ENCODE measurements at places on chromosomes 16 and 17.

GRCh38 chr17:70636517-70637133 lies 467.3 kb downstream of the KCNJ2 start:
- DNase-seq: no peak

- peak; percentile 54 for DNase-seq
Measured at GRCh38 chr17:40582328-40582901, 17.1 kb upstream of the CCR7 start.

DNA sequence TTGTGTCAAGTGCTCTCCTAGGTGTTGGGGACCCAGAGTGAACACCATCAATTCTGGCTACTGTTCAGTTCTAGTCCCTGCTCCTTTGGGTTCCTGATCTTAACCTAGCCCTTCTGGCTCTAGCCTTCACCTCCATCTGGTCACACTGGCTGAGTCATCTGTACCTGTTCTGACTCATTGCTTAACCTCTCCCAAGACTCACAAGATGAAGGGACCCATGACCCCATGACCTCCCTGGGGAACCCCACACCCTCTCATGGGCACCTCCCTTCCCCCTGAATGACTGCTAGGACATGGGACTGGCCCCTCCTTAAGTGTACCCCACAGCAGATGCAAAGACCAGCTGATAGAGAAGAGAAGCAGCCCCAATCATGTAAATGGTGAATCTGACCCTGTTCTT lies 345.8 kb upstream of the CDH5 start:
- no peak for DNase-seq

DNA sequence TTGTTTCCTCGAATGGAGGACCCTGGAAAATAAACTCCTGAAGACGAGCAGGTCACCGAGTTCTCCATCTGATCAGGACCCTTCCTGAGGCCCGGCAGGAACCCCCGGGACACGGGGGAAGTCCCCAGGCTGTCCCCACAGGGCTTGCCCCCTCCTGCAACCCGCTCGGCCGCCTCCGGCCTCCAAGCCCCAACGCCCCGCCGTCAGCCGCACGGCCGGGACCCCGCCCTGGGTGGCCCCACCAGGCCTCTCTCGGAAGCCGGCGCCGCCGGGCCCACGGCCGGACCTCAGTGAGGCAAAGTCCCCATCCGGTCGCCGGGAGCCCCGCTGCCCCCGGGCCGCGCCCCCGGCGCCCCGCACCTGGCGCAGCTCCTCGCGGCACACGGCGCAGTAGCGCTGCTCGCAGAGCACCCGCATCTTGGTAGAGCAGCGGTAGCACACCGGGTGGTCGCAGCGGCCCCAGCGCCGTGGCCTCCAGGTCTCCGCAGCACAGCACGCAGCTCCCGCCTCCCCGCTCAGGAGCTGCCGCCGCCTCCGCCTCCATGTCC lies 383 bp downstream of the ZNF598 start:
- DNase-seq: no peak

DNA sequence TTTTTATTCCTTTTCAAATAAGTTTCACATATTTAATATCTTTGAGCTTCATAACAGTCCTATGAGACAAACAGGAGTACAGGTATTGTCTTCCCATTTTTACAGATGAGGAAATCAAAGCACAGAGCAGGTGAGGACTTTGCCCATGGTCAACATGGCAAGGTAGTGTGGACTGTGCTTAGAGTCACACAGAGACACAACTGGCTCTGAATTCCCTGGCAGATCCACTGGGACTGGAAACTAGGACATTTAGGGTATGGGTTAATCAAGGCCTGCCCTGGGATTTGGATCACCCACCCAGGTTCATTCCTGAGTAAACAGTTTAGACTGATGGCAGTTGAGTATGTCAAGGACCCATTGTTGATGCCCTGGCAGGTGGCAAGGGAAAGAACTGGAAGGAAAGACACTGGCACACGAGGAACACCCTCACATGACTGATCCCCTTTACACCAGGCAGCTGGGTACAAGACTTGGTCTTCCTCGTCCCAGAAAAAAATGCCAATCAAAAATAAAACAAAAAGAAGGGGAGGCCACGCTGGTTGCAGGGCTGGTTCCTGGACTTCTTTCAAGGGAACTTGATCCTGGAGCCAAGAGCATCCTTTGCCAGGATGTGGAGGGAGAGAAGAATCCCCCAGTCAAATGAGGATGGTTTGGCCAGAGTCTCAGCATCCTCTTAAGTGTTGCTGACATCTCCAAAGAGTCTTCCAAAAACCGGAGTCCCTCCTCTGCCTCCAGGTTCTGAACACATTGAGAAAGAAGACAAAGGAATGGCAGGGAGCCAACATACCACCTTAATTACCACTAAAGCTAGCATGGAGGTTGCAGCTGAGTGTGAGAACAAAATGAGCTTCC lies 34.9 kb downstream of the CHD9 start:
- no peak for DNase-seq

DNA sequence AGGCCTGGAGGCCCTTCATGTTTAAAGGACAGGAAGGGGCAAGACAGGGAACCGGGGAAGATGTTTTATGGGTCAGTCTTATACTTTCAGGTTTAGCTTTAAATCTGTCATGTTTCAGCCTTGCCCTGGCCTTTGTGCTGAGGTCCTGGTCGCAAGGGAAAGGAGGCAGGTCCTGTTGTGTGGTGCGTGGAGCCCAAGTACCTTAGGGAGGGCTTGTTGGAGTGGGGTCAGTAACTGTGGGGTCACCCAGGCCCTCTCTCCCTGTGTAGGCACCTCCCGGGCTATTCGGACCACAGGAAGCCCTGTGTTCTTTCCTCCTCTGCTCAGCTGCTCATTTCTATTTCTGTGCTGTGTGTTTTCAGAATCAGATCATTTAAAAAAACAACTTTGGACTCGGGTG lies 42.7 kb downstream of the MPRIP start:
- DNase-seq: no peak

- DNase-seq: no peak
Measured at GRCh38 chr16:30621765-30622164, 11.6 kb upstream of the ZNF689 start.

DNA sequence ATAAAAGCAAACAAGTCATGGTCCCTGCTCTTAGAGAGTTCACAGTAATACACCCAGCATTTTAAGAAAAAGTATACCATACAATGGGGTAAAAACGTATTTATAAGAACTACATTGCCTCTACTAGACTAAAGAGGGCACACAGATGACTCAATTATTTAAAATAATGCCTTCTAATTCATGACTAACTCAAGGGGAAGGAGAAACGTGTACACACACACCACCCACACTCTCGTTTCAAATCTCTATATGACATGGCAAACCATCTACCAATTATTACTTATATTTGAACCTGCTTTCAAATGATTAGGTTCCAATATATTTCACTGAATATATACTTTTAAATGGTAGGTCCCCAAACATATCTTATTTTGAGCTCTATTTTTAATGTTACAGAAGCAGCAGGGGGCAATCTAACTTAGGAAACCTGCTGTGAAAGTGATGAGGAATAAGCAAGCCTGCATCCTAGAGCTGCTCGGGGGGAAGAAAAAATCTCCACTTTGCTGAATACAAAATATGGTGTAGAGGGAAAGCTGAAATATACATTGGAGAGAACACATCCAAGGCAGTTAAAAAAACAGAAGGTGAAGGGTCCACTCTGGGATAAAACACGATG lies 232.4 kb upstream of the PSMD7 start:
- no peak for DNase-seq

GRCh38 chr16:68406458-68407152 lies 41.7 kb downstream of the SMPD3 start:
- DNase-seq: no peak

DNA sequence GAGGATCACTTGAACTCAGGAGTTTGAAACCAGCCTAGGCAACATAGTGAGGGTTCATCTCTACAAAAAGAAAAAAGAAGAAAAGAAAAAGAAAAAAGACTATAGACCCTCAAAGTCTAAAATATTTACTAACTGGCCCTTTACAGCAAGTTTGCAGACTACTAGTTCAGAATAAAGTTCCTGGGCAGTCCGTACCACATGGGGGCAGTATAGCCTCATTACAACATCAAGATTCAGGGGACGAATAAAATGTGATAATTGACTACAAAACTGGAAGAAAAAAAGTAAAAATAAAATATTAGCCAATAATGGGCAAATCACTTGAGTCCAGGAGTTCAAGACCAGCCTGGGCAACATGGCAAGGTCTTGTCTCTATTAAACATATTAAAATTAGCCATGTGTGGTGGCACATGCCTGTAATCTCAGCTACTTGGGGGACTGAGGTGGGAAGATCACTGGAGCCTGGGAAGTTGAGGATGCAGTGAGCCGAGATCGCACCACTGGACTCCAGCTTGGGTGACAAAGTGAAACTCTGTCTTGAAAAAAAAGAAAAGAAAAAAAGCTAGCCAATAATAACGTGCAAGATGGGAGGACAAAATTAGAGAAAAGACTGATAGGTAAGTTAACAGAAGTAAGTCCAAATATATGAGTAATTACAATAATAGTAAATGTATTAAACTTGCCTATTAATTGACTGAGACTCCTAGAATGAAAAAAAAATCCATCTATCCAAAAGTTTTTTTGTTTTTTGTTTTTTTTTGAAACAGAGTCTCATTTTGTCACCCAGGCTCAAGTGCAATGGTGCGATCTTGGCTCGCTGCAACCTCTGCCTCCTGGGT lies 129.4 kb upstream of the SEC14L1 start:
- peak; percentile 46 for DNase-seq

- DNase-seq: peak; percentile 34
Measured at GRCh38 chr16:67555795-67556212, 6.5 kb upstream of the CTCF start.

DNA sequence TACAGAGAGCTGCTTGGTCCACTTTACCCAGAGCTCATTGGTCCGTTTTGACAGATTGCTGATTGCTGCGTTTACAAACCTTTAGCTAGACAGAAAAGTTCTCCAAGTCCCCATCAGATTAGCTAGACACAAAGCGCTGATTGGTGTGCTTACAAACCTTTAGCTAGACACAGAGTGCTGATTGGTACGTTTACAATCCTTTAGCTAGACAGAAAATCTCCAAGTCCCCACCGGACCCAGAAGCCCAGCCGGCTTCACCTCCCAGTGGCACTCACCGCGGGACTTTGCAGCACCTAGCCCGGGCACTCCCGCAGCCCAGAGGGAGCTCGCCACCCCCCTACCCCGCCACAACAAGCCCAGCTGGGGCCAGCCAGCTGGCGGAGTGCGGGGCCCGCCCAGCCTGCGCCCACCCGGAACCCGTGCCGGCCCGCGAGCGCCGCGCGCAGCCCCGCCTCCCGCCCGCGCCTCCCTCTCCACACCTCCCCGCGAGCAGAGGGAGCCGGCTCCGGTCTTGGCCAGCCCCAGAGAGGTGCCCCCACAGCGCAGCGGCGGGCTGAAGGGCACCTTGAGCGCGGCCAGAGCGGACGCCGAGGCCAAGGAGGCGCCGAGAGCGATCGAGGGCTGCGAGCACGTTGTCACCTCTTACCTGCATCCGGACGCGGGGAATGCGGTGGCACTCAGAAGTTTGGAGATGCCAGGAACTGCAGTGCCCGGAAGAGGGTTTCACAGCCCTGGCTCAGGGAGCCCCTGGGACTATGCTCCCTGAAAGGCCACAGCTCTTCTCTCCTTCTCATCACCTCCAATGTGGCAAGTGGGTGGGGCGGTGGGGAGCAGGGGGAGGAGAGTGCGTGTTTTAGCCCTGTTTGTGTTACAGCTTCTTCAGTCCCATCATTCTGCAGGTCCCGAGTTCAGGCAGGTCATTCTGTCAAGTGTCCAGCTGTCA lies 1504.5 kb downstream of the CDH11 start:
- DNase-seq: no peak

DNA sequence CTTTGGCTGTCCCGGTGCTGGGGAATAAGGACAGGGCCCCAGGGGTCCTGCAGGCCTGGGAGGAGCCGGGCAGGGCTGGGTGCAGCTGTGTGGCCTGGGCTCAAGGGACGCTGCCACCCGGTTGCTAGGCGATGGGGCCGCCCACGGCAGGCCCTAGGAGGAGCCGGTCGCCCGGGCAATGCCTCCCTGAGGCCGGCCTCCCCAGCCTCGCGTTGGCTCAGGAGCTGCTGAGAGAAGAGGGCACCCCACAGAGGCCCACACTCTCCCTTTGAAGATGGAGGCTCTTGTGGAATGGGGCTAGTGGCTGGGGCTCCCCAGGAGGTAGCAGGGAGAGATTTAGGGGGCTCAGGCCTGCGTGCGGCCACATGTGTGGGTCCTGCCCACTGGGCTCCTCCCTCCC lies at the start of gene CIBAR2:
TSS of gene CIBAR2 (minus strand) at position 109 of the 400 bp plus-strand sequence. CDS start 120 bp downstream, outside the sequence.
- no peak for DNase-seq

- DNase-seq: no peak
Measured at GRCh38 chr16:89090182-89090630, 3.4 kb upstream of the ACSF3 start.

DNA sequence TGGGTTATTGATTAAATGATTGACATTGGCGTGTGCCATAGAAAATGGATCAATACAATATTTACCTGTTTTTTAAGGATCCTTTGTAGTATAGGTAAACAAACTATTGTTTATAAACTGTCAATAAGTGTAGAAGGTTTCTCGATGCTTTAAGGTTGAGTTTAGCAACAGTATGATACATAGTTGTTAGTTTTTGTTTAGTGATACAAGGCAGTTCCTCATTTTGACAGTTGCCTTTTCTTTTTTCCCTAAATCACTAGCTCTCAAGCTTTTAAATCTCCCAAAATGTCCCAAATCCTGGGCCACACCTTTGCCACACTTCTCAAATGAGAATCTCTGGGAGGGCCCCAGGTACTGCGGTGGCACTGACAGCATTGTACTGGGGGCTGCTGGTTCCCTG lies 57.3 kb downstream of the EPN2 start:
- DNase-seq: no peak

DNA sequence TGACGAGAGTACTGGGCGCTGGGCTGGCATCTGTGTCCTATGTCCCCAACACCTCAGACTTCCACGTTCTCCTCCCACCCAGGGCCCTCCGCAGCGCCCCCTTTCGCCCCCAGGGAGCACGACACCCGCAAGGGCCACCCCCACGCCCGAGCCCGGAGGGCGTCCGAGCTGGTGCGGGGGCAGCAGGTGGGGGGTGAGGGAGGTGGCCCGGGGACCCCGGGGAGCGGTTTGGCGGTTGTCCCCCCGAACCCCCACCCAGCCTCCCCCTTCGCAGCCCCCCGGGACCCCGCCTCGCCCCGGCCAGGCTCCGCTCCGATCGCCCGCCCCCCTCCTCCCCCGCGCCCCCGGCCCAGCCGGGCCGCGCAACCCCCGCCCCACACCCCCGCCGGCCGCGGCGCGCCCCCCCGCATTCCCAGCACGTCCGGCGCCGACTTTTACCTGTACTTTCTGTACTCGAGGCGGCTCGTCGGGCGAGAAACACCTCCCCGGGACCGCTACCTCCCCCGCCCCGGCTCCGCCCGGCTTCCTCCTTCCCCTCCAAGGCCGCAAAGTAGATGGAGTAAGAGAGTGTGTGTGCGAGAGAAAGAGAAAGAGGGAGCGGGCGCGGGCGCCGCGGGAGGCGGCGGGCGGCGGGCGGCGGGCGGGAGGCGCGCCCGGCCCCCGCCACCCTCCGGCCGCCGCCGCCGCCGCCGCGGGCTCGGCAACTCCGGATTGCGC lies 901 bp downstream of the CDYL2 start:
- peak; percentile 49 for DNase-seq
